Activated CD4-positive, alpha-beta T cell treated with anti-CD3 and anti-CD28 coated beads, Interleukin-2, amount 50 U/mL, for 1 hour (primary cell): ENCODE measurements at places on chromosomes 6 and 20.

DNA sequence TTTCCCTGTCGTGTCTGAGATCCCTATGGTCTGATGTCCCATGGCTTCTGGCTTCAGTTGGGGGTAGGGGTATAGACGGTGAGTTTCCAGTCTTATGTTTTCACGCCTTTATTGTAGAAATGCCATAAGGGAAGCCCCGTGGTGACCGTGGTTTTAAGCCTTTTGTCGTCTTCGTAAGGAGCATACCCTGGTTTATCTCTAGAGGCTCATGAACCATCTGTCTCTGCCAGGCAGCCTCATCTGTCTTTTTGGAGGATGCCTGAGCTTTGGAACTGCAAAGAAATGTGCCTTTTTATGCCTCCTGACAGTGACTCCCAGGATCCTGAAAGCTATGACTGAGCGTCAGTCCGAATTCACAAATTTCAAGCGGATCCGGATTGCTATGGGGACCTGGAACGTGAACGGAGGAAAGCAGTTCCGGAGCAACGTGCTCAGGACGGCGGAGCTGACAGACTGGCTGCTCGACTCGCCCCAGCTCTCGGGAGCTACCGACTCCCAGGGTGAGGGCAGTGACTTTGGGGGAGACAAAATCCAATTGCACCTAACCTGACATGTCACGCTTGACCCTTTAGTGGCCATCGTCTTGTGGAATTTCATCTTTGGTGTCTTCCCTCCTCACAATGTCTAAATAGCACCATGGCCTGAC is 84.6 kb downstream of the SYNJ2 start:
- DNase-seq: no peak

- DNase-seq: no peak
Observed at GRCh38 chr20:53738039-53738944, 144.7 kb upstream of the ZNF217 start.

DNA sequence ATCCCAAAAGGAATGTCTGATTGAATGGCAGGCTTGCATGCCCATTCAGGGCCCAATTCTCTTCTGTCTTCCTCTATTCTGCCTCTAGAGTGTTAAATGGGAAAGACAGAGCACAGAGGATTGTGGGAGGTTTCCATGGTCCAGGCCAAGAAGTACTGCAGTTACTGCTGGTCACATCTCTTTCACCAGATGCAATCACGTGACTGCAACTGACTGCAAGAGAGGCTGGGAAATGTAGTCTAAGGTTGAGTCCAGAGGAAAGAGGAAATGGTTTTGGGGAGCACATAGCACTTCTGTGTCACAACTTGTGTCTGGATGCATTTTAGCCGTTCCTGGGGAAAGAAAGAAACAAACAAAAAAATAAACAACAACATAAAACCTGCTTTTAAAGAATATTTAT is 336.4 kb upstream of the BTBD3 start:
- DNase-seq: no peak

DNA sequence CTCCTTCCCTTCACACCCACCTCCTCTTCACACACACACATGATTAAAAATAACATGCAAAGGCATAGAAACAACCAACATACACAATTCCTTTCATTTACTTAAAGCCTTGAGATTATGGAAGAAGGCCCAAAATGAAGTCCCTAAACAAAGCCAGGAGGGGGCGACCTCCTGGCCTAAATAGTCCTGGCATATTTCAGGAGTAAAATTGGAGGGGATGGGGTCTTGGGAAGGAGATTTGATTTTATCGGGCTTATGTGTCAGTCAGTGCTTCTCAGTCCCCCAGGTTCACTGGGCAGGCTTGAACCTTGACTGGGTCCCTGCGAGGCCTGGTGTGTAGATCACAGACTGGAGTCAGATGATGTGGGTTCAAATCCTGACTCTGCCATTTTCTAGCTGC is 266.4 kb downstream of the SAMD5 start:
- no peak for DNase-seq

DNA sequence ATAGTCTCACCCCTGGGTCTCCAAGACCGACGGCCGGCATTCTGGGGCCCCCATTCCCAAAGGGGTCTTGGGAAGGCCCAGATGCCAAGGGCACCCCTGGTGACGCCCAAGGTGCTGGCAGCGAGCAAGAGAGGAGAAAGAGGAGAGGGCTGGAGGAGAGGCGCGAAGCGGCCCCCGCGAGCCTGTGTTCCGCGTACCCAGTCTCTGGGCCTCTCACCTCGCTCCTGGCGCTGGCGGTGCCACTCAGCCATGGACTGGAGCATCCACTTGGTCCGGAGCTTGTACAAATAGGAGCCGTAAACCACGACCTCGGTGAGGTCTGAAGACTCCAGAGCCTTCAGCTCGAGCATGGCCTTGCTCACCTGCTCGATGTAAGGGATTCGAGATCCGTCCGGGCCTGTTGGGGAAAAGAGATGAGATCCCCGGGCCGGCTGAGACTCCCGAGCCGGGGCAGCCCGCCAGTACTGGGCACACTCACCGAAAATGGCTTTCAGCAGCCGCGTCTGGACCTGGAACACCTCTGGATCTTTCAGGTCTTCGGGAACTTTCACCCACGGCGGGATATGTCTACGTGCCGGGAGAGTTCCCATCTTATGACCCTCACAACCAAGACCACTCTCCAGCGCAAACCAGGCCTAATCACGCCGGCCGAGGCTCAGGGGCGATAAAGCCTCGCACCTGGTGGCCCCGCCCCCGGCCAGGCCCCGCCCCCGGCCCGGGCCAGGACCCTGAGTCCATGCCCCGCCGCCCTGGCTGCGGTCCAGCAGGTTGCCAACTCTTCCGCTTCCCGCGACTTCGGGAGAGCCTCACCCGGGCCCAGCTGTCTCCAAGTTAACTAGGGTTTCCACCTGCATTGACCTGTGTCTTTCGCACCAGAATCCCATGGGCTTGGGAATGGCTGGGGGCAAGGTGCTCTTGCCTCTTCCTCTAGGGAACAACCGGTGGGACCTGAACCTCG is at the start of gene DPPA5:
Gene DPPA5 (minus strand): TSS at position 641 of the 958 bp plus-strand sequence. CDS start 51 bp downstream, at position 590.
- DNase-seq: no peak

- no peak for DNase-seq
Observed at GRCh38 chr20:53084408-53084997, 112.3 kb downstream of the TSHZ2 start.

- DNase-seq: no peak
Observed at GRCh38 chr6:99810295-99810694, 183.7 kb downstream of the MCHR2 start.

DNA sequence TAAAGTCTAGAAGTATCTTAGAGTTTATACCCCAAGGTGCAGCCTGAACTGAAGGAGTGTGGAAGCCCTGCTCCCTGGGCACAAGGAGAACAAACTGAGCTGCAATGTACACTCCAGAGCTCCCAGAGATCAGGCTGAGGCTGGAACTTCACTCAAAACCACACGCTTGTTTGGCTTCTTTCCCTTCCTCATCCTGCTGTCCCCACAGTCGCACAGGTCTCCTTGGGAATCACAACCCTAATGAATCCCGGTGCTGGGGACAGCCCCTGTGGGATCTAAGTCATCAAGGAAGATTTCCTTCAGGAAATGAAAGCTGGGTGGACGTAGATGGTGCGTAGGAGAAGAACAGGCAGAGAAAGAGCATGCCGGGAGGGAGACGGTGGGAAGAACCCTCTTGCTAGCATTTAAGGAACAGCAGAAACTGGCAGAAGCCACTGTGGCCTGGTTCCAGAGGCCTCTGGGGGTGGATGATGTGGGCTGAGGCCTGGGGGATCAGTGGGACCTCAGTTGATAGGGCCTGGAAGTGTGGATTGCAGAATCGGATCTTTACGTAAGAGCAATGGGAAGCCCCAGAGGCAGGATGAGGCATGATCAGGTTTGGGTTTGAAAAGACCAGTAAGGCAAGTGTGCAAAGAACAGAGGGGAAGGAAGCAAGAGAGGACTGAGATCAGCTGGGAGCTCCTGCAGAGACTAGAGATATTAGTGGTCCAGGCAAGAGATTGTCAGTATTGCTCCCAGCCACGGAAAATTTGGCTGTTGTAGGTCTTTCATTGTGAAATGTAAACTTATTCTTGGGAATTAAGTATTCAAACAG is 21.4 kb downstream of the CYP24A1 start:
- DNase-seq: no peak

GRCh38 chr6:107064579-107065065 is 36.6 kb downstream of the MTRES1 start:
- no peak for DNase-seq

DNA sequence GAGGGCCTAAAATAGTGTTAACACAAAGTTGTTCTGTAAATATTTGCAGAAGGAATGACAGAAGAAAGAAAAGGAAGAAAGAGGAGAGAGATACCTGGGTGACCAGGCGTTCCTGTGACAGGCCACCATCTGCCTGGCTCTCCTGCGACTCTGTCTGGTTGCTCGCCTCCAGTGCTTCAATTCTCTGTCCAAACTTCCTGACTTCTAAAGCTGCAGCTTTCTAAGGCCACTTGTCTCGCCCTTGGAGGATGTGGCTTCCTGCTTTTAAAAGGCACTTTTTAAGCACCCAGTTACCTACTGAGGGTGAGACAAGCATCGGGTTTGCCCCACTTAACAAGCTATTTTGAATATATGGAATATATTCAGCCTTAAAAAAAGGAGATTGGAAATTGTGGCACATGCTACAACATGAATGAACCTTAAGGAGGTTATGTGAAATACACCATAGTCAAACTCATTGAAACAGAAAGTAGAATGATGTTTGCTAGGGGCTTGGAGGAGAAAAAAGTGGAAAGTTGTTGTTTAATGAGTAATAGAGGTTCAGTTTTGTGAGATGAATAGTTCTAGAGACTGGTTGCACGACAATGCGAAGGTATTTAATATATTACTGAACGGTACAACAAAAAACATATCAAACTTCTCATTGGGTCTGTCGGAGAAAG is 32.8 kb downstream of the VIP start:
- no peak for DNase-seq

GRCh38 chr20:22908944-22909343 is 126.2 kb upstream of the SSTR4 start:
- DNase-seq: no peak

GRCh38 chr6:81969814-81970213 is 217.3 kb upstream of the TENT5A start:
- no peak for DNase-seq

- no peak for DNase-seq
Observed at GRCh38 chr20:32296819-32297420, 19.5 kb downstream of the KIF3B start.

DNA sequence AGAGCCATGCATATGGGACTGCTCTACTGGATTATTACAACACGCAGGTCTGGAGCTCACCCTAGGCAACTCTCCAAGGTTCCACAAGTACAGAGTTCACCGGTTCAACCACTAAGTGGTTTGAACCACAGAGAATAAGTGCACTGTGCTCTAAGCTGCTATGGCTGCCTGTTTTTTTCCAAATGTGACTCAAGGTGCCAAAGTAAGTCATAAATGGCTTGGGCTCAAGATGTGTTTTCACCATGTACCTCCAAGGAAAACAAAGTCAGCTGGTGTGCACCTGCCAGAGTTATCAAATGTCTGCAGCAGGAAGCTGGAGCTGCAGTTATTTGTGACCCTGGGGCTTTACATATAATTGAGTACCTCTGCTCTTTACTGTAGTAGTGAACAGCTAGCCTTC is 76.7 kb downstream of the PREP start:
- no peak for DNase-seq

- no peak for DNase-seq
Observed at GRCh38 chr6:6368684-6369052, 48.2 kb upstream of the F13A1 start.

DNA sequence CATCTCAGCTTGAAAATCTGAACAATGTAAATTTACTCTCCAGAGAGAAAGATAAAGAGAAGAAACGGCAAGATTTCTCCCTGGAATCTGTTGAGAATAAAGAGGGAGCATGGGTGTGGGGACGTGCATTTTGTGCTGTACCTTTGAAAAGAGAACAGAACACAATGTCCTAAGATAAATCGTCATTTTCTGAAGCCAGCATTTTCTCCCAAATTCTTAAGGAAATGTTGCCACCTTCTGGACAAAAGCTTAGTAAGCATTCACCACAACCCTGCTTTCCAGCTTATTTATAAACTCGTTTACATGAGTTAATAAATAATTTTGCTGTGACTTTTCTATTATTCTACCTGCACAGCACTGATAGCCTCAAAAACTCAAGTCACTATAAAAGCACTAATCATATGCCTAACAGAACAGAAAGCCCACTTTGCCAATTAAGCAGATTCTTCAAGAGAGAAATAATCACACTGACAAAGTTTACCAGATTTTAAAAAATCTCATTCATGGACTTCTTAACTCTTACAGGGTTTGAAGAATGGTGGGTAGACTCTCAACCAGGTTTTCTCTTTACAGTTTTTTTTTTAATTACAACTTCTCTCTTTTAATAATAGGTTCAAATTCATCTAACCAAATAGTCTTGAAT is 155.8 kb downstream of the MBOAT1 start:
- no peak for DNase-seq

- DNase-seq: peak; percentile 14
Observed at GRCh38 chr6:41191569-41191968, 9.4 kb downstream of the TREML2 start.

GRCh38 chr20:20549704-20550103 is 162.7 kb downstream of the RALGAPA2 start:
- no peak for DNase-seq

- DNase-seq: no peak
Observed at GRCh38 chr20:35908007-35908406, 46.3 kb downstream of the SCAND1 start.

GRCh38 chr20:48202334-48203113 is 417.2 kb upstream of the SULF2 start:
- no peak for DNase-seq

DNA sequence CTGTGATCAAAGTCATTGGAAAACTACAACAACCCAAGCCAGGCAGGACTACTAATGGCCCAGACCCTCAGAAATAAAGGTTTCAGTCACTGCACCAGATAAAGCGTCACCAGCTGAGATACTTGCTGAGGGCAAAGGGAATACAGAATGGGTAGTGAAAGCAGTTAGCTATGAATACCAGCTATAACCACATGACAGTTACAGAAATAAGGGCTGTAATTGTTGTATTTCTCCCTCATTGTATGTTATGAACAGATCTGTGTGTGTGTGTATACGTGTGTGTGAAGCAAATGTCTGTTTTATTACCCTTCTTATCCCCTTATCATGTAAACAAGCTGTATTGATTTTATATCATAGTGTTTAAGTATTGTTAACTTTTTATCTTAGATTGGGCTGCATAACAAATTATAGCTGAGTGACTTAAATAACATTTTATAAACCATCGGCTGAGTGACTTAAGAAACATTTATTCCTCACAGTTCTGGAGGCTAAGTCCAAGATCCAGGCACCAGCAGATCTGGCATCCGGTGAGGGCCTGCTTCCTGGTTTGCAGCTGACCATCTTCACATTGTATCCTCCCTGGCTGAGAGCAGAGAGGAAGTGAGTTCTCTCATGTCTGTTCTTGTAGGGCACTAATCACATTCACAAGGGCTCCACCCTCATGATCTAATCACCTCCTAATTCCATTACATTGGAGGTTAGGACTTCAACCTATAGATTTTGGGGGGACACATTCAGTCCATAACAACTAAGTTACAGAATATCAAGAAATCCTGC is 46.0 kb upstream of the VSX1 start:
- DNase-seq: no peak

- no peak for DNase-seq
Observed at GRCh38 chr20:19104186-19104585, 108.3 kb upstream of the SLC24A3 start.
